ENCODE measurements at places on chromosomes 2 and 18.

GRCh38 chr2:157833721-157834120, 42.4 kb downstream of the ACVR1 start:
- DNase-seq: no peak

DNA sequence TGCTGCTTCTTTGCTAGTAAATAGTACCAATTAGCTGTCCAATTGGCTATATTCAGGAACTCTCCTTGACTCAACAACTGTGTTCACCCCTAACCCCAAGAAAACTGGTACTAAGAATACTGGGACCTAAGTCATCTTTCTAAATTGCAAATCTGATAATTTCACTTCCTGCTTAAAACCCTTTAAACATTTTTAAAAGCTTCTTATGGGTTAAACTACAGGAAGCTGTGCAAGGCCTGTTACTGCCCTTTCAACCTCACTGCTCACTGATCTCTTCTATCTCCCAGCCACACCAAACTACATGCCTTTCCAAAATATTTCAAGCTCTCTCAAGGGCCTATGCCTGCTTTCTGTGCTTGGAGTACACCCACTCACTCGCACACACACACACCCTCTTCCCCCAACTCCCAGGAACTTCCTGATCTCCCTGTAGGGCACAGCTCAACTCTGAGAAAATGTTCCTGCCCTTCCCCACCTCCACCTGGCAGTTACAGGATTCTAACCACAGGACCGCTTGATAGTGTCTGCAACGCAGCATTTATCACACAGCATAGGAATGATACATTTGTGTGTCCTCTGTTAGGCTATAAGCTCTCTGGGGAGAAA, 6.7 kb downstream of the LMAN1 start:
- no peak for DNase-seq

GRCh38 chr2:85131116-85131515, 2.1 kb upstream of the TCF7L1 start:
- DNase-seq: no peak

DNA sequence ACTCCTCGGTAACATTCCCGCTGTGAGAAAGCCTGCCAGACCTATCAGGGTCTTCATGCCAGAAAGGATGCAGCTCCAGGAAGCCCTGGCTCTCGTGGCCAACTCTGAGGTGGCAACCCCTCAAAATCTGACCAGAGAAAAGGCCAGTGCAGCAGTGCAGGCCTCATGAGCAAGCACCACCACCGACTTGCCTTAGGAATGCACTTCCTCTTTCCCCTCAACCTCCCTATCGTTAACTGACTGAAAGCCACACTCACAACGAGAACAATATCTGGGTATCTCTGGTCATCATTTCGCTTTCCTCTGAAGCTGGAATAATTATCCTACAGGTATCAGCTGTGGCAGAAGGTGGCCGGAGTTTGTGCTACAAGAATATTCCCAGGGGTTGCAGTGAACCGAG, 101.4 kb upstream of the POU3F3 start:
- no peak for DNase-seq

GRCh38 chr2:148560496-148560895, 84.1 kb upstream of the EPC2 start:
- DNase-seq: no peak

DNA sequence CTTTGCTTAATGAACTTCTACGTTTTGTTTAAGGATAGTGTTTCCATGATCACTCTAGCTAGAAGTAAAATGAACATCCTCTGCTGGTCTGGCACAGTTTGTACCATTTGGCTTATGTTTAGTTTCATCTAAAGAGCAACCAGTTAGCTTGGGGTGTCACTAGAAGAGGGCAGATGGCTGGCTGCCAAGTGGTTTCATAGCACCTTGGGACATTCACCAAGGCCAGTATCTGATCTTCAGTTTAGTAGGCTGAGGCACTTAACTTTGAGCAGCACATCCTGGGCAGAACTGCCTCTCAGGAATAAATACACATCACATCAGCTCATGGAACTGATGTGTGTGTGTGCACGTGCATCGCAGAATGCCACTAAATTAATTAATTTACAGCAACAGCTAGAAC, 68.4 kb downstream of the NXPH2 start:
- no peak for DNase-seq

- no peak for DNase-seq
Measured at GRCh38 chr2:197914778-197915177, 110.4 kb downstream of the PLCL1 start.

GRCh38 chr2:142557391-142557790, 320.1 kb upstream of the KYNU start:
- no peak for DNase-seq

- no peak for DNase-seq
Measured at GRCh38 chr2:4151521-4151920, 448.1 kb downstream of the DCDC2C start.

DNA sequence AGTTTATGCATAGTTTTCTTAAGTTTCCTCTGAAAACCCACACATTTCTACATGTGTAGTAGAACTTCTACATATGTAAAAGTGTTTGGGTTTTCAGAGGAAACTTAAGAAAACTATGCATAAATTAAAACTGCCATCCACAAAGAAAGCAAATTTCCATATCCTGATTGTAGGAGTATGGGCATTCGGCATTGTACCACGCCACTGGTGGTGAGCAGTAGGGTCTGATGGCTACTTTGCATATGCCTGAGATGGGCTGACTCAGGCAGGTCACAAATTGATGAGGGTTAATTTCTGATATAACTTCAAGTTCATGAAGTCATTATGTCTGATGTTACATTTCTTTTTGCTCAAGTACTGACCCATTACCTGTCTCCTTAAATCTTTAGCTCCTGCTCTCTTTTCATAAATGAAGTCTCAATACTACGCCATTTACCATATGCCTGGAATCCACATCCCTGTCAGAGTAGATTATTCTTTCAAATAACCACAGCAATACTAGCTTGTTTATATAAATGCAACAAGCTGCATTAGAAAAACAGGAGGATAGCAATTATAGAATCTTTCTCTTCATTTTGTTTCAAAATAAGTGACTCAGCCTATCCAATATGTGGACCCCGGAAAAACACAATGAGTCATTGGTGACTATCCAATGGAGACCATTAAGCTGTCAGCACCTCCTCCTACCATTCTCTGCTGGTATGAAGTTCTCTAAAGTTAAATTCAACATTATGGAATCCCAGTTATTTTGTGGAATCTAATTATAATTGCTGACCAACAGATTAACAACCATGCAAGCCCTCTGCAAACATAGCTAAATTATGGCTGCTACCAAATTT, 355.2 kb upstream of the UBE2E3 start:
- no peak for DNase-seq

GRCh38 chr2:162030363-162031190, 43.4 kb downstream of the DPP4 start:
- DNase-seq: no peak

DNA sequence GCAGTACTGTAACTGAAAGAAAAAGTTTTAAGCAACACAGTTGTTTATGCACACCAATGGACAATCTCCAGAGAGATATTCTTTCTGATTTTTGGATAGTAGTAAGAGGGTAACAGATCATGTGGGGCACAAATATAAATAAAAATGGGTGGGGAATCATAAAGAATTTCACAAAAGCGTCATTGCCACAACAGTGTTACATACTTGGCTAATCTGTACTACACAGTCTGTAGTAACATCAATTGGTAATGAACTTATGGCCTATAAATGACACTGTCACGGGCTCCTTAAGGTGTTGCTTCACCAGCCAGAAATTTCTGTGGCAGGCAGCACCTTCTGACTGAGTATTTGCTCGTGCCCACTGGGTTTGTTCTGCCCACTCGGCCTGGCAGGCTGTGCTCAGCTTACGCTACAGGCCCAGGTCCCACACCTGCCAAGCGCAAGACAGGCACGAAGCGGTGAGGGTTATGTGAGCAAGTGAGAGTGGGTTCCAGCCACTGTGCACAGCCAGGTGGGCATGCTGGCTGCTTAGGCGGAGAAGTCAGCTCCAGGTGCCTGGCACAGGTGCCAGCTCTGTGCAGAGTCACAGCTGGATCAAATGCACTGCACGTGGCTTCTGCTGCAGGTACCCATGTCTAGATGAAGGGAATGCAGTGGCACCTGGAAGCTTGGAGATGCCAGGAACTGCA, 532.5 kb upstream of the SLC39A10 start:
- no peak for DNase-seq

Measured in stimulated activated CD8-positive, alpha-beta memory T cell treated with anti-CD3 and anti-CD28 coated beads, Interleukin-7, amount 100 ng/mL, for 1 hour (primary cell).